ENCODE measurements at places on chromosomes 2 and 18. TPM values are rescaled to one million over a fixed set of nuclear protein-coding genes. Genes with fewer than 3 reads are reported as not detected.

DNA sequence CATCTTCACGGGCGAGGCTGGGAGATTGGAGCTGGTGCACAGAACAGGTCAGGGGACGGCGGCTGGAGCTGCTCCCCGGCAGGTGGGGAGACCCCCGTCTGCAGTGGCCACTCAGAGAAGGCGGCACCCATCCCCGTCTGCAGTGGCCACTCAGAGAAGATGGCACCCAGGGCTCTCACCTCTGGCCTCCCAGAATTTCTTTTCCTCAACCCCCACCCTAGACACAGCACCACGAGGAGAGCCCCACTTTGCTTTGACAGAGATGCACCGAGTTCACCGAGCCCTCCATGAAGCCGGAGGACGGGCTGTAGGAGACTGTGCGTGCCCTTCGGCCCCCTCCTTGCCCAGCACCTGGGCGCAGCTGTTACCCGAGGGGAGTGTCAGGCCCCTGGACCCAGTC lies 201.6 kb upstream of the SALL3 start:
- DNase-seq = peak; percentile 46

DNA sequence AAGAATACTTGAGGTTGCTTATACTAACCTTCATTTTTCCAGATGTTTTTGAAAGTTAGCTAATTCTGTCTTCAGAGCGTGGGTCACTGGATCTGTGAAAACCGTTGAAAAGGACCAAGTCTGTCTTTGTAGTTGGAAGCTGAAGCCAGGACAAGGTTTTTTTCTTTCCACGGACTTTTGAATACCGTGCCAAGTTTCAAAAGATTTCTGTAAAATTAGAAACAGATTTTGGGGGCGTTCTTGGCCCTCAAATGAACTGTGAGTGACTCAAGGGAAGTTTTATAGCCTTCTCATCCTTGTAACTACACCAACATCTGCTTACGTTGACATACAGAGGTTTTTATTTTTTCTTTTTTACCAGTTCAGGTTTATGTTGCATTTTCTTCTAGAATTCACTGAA lies at the start of gene FAP:
Gene FAP, minus strand, starts transcription at position 152 of the 400 bp plus-strand sequence. Its CDS starts 118 bp downstream, at position 34.
- DNase-seq = no peak

The AMER3 gene
- total RNA-seq = 0.14 TPM

The C18orf54 gene
- total RNA-seq = 10.3 TPM
